ENCODE measurements at places on chromosomes 4 and X. TPM values are rescaled to one million over a fixed set of nuclear protein-coding genes. Genes with fewer than 3 reads are reported as not detected.

Gene ADAM29
- 0.01 TPM for polyA plus RNA-seq

Gene P2RY4
- 0.12 TPM for polyA plus RNA-seq

Gene SUPT20HL2
- polyA plus RNA-seq, result not detected

Gene ZNF711
- polyA plus RNA-seq, result 2.0 TPM

Gene ZCCHC13
- polyA plus RNA-seq, result not detected

Gene COL4A6
- polyA plus RNA-seq, result 2.5 TPM

Gene HPSE
- polyA plus RNA-seq, result 2.5 TPM

Gene HSFX2
- not detected for polyA plus RNA-seq

Gene GAGE12H
- not detected for polyA plus RNA-seq

Gene CDKL2
- 0.33 TPM for polyA plus RNA-seq

Gene FRG2
- not detected for polyA plus RNA-seq

Gene FDCSP
- not detected for polyA plus RNA-seq

Gene GLOD5
- polyA plus RNA-seq, result 4.4 TPM

Gene SOWAHB
- 7.3 TPM for polyA plus RNA-seq

Gene SLC6A14
- polyA plus RNA-seq, result not detected

Gene MAGEB10
- not detected for polyA plus RNA-seq

Gene RNF150
- polyA plus RNA-seq, result 1.1 TPM

Gene FAM47E
- polyA plus RNA-seq, result 7.6 TPM

Gene ADGRG2
- polyA plus RNA-seq, result 0.31 TPM

Gene ARHGAP6
- 3.5 TPM for polyA plus RNA-seq

Gene GNRHR
- polyA plus RNA-seq, result not detected

Gene ART3
- 0.81 TPM for polyA plus RNA-seq

Gene BEX1
- not detected for polyA plus RNA-seq

Gene PAK3
- under 0.01 TPM for polyA plus RNA-seq

Gene XAGE1B
- polyA plus RNA-seq, result not detected

Gene USP9X
- 15.7 TPM for polyA plus RNA-seq

Gene PFKFB1
- polyA plus RNA-seq, result not detected

Gene PCDH19
- not detected for polyA plus RNA-seq

Gene NR0B1
- not detected for polyA plus RNA-seq

Gene BEX5
- polyA plus RNA-seq, result 4.1 TPM

Gene RRH
- polyA plus RNA-seq, result not detected

Gene LRCH2
- polyA plus RNA-seq, result 0.54 TPM

Gene SAGE1
- polyA plus RNA-seq, result not detected

Gene DCHS2
- polyA plus RNA-seq, result not detected

Gene GLUD2
- polyA plus RNA-seq, result 0.45 TPM

Gene RAI2
- polyA plus RNA-seq, result 9.0 TPM

Gene RAB41
- polyA plus RNA-seq, result 0.92 TPM
